HuH-7.5 (cell line): ENCODE measurements at places on chromosomes 7 and 10.

DNA sequence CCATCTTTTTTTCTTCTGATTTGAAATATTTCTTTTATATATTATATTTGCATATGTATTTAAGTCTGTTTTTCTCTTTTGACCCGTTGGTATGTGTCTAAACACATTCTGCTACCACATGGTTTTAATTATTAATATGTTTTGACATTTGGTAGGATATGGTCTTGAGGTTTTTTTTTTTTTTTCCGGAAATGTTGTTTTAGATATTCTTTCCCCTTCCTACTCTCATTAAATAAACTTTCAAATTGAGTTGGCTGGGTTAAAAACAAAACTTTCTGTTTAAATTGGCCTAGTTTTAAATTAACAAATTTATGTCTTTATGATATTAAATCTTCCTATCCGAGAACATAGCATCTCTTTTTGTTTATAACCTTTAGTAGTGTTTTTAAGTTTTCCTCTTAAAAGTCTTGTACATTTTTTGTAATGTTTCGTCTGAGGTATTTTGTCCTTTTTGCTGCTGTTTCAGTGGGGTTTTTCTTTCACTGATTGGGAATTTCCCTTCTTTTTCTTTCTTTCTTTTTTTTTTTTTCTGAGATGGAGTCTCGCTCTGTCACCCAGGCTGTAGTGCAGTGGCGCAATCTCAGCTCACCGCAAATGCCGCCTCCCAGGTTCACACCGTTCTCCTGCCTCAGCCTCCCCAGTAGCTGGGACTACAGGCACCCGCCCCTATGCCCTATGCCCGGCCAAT is 25.4 kb downstream of the STAM start:
- no peak for DNase-seq

GRCh38 chr7:7970237-7970530 is 1.6 kb downstream of the GLCCI1 start:
- no peak for DNase-seq

- no peak for DNase-seq
Observed at GRCh38 chr10:79463578-79464496, 18.4 kb upstream of the ZCCHC24 start.

GRCh38 chr7:36615852-36616540 is 108.3 kb downstream of the AOAH start:
- DNase-seq: no peak

- DNase-seq: no peak
Observed at GRCh38 chr10:129030603-129030895, 436.5 kb upstream of the MGMT start.

DNA sequence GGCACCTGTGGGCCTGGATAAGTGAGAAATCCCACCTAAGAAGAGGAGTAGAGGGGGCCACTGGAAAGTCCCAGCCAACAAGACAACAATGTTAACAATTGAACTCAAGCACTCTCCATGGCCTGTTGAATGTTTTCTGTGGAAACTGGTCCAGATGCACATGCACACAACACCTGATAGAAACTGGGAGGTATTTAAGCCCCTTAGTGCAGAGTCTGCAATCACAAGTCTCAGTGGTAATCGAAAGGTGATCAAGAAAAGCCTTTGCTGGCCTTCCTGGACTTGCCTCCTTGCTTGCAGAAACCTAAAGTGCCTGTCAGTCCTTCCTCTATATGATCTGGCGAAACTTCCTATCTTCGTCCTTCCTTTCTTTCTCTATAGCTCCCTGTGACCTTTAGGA is 30.6 kb upstream of the HNRNPH3 start:
- no peak for DNase-seq

- no peak for DNase-seq
Observed at GRCh38 chr10:80462299-80462980, 8.3 kb downstream of the TSPAN14 start.

DNA sequence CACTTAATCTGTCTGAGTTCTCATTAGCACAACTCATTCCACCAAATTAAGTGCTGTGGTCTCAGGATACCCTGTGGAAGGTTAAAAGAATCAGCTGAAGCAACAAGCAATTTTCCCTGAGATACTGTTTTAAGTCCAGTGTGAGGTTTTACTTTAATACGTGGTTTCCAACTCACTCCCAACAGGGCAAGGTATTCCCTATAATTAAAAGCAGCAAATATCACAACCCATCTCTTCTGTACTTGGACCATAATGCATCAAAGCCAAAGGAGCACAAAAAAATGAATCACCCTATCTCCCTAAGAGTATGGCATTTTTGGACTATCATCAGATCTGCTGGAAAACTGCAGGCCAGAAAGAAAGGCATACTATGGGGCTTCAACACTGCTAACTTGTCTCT is 4.9 kb downstream of the CADPS2 start:
- DNase-seq: no peak

- no peak for DNase-seq
Observed at GRCh38 chr7:47792521-47793121, 155.6 kb downstream of the PKD1L1 start.

DNA sequence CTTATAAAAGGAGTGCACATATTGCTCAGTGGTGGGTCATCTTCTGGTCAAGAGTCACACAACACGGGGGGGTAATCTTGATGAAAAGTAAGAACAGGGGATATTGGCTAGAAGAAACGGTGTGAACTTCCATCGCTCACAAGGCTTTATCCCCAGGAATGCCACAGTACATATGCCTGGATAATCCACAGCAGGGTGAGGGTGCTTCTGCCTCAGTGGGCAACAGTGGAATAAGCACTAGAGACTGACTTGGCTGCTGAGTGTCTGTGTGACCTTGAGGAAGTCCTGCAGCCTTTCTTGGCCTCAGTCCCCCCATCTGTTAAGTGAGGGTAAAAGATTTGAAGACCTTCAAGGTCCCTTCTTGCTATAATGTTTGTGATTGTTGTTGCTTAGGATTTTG is 44.9 kb upstream of the SHH start:
- no peak for DNase-seq
